ENCODE measurements at places on chromosomes 12 and 14. TPM values are rescaled to one million over a fixed set of nuclear protein-coding genes. Genes with fewer than 3 reads are reported as not detected.

The AQP6 gene
- total RNA-seq = not detected

The GZMH gene
- total RNA-seq = not detected

The MOK gene
- 29.1 TPM for total RNA-seq

The RHEBL1 gene
- 1.6 TPM for total RNA-seq

The CTSG gene
- total RNA-seq = not detected

The GALNT9 gene
- total RNA-seq = 7.4 TPM

The ASIC1 gene
- total RNA-seq = 2.7 TPM

The DICER1 gene
- 62.6 TPM for total RNA-seq

The DDN gene
- total RNA-seq = 2.9 TPM

The NPAS3 gene
- 15.6 TPM for total RNA-seq

The EFS gene
- total RNA-seq = 55.9 TPM

The ETNK1 gene
- total RNA-seq = 77.8 TPM

The DLGAP5 gene
- total RNA-seq = 144 TPM

The KLHDC1 gene
- total RNA-seq = 1.3 TPM

The GDF11 gene
- 46.9 TPM for total RNA-seq

The MTA1 gene
- 250 TPM for total RNA-seq
